Omental fat pad (tissue), 4 donors: ENCODE measurements at places on chromosomes 2 and 18.

- no peak for DNase-seq
These were observed 70.0 kb downstream of the ACOXL start for GRCh38 chr2:110802208-110802932.

DNA sequence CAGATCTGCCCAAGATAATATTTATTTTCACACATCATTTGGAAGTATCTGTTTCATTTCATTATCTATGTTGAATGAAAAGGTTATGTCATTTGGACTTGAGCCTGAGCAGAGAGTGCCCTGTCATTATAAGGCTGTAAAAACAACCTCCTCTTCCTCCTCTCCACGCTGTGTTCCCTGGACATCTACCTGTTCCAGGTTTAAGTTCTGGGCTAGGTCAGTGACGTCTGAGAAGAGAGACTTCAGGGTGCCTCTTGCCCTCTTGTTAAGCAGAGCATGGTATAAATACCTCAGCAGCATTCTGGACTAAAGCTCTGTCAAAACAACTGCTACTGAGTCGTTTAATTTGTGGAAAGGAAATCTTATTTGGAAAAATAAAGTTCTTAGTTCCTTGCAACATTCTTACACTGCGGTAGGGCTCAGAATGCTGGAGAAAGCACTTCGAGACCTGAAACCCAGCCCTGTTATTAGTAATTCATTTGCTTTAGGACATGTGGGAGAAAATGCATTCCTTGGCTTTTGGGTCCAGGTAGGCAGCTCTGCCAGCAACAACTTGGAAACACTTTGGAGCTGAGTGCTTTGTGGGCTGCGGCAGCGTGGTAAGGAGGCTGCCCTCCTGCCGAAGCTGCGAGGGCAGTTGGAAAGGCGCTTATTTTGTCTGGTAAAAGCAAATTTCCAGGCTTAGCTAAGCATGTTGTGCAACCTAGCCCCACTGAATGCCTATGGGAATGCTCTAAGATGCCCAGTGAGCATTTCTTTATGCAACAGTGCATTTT is 91.8 kb upstream of the NEDD4L start:
- DNase-seq: no peak

DNA sequence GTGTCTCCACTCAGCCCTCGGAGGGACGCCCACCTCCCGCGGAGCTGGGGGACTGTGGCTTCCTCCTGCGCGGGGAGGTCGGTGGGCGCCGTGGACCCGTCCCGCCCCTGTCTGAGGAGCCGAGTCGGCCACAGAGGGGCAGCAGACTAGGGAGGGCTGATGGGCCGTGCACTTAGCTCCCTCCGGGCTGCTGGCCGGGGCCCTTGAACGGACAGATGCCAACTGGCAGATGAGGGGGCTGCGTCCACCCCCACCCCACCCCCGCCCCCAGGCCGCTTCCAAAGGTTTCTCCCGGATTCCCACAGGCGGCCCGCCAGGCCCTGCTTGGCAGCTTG is 10.4 kb upstream of the UBE2F start:
- DNase-seq: no peak

DNA sequence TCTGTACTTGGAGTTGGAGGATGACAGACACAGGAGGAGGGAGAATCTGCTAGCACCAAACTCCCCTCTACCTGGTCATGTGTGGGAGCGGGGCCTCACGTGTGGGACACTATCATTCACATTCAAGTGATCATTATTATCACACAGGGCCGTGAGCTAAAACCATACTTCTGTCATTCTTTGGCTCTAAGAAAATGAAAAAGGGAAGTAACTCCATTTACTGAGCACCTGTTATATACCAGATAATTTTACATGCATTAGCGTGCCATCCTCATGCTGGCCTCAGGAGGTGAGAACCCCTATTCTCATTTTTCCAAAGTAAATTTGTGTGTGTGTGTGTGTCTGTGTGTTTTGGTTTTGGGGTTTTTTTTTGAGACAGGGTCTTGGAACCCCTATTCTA is 150.1 kb downstream of the GLI2 start:
- DNase-seq: no peak

- DNase-seq: no peak
These were observed 26.1 kb downstream of the TMEM17 start for GRCh38 chr2:62479917-62480316.

GRCh38 chr2:63755965-63756364 is 85.7 kb upstream of the UGP2 start:
- DNase-seq: no peak

DNA sequence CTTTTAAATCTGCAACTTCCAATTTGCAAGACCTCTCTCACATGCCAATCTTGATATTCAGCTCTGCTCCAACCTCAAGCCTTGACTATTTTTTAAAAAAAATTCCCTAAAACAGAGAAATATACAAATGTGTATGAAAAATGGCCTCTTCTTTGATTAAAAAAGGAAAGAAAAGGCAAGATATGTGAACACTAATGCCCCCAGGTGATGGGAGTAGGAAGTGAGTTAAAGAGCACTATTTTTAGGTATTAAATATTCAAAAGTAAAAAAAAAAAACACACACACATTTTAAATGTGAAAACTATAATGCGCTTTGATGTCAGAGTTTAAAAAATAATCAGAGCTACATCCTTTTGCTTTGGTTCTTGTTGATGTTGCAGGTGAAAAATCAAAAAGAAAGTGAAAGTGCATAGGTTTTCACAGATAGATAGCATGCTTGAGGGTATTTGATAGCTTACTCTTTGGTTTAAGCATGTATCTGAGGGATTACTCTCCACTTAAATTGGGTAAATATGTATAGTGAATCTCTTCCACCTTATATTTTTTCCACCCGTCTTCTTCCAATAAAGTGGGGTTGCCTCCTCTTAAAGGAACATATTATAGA is 406.0 kb upstream of the POU3F3 start:
- no peak for DNase-seq

GRCh38 chr18:36468161-36468560 is 170.6 kb downstream of the FHOD3 start:
- DNase-seq: no peak

- DNase-seq: no peak
These were observed 105.5 kb downstream of the ZEB2 start for GRCh38 chr2:144414324-144414845.

- DNase-seq: no peak
These were observed 799 bp downstream of the CYTIP start for GRCh38 chr2:157443090-157443489.

DNA sequence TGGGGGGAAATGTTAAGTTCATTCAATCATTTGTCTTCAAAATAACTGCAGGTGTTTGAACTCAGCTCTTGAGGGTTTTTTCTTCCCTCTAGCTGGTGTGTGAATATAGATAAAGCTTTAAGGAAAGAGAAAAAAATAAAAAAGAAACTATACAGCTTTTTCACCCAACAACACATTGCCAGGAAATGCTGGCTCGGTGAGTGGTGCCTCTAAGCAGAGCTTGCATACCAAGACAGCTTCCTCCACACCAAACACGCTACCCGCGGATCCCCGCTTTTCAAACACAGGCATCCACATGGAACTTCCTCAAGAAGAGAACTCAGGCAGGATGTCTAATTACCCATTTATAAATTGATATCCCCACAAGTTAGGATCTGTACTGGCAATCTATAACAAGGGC is 69.8 kb upstream of the TANK start:
- no peak for DNase-seq

- no peak for DNase-seq
These were observed 99.0 kb downstream of the CPS1 start for GRCh38 chr2:210655229-210655975.

- DNase-seq: no peak
These were observed 19.0 kb upstream of the TMEM247 start for GRCh38 chr2:46460241-46460921.

DNA sequence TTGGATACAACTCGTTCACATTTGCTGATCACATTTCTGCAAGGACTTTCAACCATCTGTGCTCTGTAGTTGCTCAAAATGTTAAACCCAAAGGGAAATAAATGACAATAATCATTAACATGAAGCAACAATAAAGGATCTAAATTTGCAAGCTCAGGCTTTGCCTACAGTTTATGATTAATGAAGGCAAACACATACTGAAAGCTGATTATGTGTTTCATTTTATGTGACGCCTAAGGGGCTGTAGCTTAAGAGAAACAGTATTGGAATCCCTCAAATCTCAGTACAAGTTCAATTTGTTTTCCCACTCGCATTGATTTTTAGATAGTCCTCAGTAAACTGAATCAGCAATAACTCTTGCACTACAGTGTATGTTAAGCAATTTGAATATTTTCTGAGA is 160.3 kb upstream of the FSIP2 start:
- DNase-seq: no peak

DNA sequence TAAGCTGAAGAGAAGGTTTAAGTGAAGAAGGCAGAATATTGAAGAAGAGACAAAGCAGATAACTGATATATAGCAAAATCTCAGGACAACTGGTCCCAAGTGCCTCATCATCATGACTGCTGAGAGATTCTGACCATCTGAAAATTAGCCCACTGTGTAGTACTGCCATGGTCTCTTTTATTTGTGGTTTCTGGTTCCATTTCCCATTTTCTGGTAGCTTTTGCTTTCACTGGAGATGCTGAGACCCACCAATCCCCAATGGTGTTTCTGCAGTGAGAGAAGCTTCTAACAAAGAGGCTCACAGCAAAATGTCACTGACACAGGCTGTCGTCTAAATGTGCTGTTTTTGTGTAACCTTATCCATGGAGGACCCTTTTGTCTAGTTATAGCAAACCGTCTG is 79.5 kb downstream of the TMEM163 start:
- no peak for DNase-seq

- DNase-seq: no peak
These were observed 1199.1 kb upstream of the GYPC start for GRCh38 chr2:125456693-125457363.

- DNase-seq: no peak
These were observed 39.7 kb downstream of the C2orf76 start for GRCh38 chr2:119326938-119327337.

GRCh38 chr2:216343221-216343980 is 28.9 kb downstream of the MARCHF4 start:
- DNase-seq: no peak

DNA sequence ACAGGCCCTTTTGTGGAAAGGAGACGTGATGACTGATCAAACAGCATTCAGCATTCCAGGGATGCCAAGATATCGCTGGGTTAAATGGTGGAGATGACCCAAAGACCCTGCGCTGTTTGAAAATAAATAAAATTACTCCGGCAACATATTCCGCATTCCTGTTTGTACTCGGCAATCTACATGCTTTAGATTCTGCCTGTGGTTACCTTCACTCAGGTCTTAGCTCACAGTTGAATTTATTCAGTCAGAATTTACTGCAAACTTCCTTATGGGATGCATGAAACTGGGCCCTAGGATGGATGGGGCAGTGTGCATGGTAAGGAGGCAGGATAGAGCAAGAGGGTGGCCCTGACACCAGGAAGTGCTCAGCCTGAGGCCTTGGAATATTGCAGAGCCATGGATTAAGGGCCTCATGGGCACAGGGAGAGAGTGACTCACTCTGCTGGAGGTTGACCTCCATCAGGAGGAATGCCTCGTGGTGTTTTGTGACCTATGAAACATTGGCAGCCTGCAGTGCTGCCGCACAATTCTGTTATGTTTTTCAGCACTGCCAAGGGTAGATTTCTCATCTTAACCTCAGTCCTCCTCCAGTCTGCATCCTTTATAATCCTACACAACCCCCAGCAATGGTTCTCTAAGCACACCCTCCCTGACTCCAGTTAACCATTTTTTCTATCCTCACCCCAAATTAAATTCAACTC is 321.4 kb downstream of the IRS1 start:
- DNase-seq: no peak

- no peak for DNase-seq
These were observed 53.4 kb downstream of the NAPG start for GRCh38 chr18:10579079-10579867.

- no peak for DNase-seq
These were observed 26.5 kb upstream of the EML4 start for GRCh38 chr2:42142547-42143184.

DNA sequence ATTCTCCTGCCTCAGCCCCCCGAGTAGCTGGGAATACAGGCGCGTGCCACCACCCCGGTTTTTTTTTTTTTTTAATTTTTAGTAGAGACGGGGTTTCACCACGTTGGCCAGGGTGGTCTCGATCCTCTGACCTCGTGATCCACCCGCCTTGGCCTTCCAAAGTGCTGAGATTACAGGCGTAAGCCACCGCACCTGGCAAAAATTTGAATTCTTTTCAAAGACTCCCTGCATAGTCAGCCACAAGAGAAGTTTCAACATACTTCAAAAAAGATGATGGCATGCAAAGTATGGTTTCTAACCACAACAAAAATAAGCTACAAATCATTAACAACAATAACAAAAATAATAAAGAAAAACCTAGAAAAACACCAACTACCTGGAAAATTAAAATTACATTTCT is 22.0 kb downstream of the HYCC2 start:
- no peak for DNase-seq

- DNase-seq: no peak
These were observed 37.9 kb downstream of the NCK2 start for GRCh38 chr2:105782646-105783045.

- no peak for DNase-seq
These were observed 263.2 kb downstream of the MEIS1 start for GRCh38 chr2:66698091-66698490.

DNA sequence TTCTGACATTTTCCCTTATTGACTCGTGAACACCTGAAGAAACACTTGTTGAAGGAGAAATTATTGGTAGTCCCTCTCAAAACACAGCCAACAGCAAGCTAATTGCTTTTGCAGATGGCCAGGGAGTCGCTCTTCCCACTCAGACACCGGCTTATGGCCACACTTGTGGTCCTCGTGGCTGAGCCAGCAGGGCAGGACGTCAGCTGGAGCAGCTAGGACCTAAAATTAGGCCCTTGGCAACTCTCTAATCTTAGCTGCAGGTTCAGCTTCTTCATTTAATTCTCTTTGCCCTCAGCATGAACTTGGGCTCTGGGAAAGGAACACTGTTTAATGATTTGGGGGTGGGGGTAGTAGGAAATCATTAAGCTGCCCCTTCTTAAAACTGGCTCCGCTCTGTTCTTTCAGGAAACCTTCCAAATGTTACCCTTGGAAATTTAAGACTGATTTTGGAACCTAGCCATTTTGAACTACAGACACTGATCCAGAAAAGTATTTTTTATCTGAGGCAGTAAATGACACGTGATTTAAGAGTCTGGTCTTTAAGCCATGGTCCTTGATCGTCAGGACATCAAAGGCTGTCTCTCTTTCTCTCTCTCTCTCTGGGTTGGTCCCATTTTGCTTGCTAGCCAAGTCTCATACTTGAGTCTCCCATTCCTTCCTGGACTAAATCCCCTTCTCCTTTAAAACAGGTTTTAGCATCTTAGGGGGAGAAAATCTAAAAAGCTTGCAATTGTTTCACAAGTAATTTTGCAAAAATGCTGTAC is 77.5 kb downstream of the CDK15 start:
- DNase-seq: no peak

GRCh38 chr2:108082978-108083377 is 96.7 kb downstream of the SLC5A7 start:
- no peak for DNase-seq

GRCh38 chr2:186485576-186485870 is 537 bp upstream of the ZC3H15 start:
- DNase-seq: no peak
